ENCODE measurements at places on chromosomes 2 and 18.

- no peak for DNase-seq
These were observed 317.6 kb downstream of the TNS1 start for GRCh38 chr2:217685255-217685605.

GRCh38 chr2:3176869-3177255 is 200.8 kb downstream of the EIPR1 start:
- DNase-seq, result no peak

DNA sequence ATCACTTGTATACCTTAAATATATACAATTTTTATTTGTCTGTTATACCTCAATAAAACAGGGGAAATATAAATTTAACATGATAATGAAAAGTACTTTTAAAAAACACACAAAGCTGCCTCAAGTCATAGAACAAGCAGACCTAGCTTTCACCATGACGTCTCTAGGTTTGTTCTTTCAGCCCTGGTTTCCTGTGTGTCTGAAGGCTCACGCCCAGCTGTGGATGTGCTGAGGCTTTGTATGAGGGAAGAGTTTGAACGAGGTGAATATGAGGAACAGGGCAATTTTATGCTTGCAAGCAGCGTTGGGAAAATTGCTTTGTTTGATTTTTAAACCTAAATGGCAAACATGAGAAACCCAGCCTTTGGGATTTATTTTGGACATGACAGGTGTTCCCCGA is 15.3 kb downstream of the SH3RF3 start:
- DNase-seq, result no peak

GRCh38 chr2:227793148-227793712 is 20.4 kb upstream of the CCL20 start:
- DNase-seq, result no peak

DNA sequence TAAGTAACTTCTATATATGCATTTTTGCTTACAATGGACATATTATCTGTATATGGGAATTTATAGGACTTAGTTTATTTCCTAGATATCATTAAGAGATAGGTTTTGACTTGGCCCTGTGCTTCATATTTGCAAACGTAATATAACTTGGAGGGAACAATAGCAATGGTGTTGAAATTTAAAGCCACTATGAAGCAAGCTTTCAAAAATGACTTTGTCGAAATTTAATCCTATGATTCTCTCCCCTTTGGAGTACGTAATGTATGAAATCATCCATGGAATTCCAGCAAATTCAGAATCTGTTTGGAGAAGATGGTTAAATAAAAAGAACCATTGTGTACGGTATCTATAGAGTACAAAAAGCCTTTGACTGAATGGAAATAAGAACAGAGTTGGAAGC is 486.3 kb downstream of the ARHGAP15 start:
- DNase-seq, result no peak

All from cortex of kidney (tissue), 1 donor.